ENCODE measurements at places on chromosomes 1 and 21. TPM values are rescaled to one million over a fixed set of nuclear protein-coding genes. Genes with fewer than 3 reads are reported as not detected.

Gene TUFT1
- 11.6 TPM for total RNA-seq

Gene HPCA
- total RNA-seq: not detected

Gene SPRR1B
- total RNA-seq: not detected

Gene OLIG2
- not detected for total RNA-seq

Gene SYCP1
- total RNA-seq: not detected

Gene KCNA3
- total RNA-seq: not detected

Gene DEGS1
- 118 TPM for total RNA-seq

Gene ZFP69
- 3.7 TPM for total RNA-seq

Gene CDK18
- total RNA-seq: 0.89 TPM

Gene TEDDM1
- total RNA-seq: not detected

Gene KLHL17
- total RNA-seq: 9.2 TPM

Gene PPFIA4
- 24.6 TPM for total RNA-seq

Gene IVL
- total RNA-seq: 1.1 TPM

Gene CASZ1
- total RNA-seq: under 0.01 TPM

Gene RNPEP
- 89.0 TPM for total RNA-seq

Gene LENEP
- not detected for total RNA-seq

Gene NUP210L
- under 0.01 TPM for total RNA-seq

Gene KRTAP20-1
- total RNA-seq: not detected

Gene ADAM30
- 0.05 TPM for total RNA-seq

Gene FAM110D
- total RNA-seq: not detected

Gene GNG12
- 149 TPM for total RNA-seq

Gene PRKACB
- total RNA-seq: 26.5 TPM

Gene APCS
- not detected for total RNA-seq

Gene TCP10L
- total RNA-seq: 0.46 TPM

Gene TAS1R1
- total RNA-seq: not detected

Gene PRR9
- not detected for total RNA-seq

Gene PRDM16
- total RNA-seq: 1.5 TPM

Gene KLHDC8A
- total RNA-seq: not detected

Gene PPM1J
- 1.6 TPM for total RNA-seq

Gene RAB4A
- 38.9 TPM for total RNA-seq

Gene UTS2
- total RNA-seq: not detected

Gene PROK1
- not detected for total RNA-seq

Gene PDPN
- 0.30 TPM for total RNA-seq

Measured in smooth muscle cell of the umbilical artery (primary cell).